ENCODE measurements at places on chromosomes 5 and 9. TPM values are rescaled to one million over a fixed set of nuclear protein-coding genes. Genes with fewer than 3 reads are reported as not detected.

- DNase-seq, result no peak
Observed at GRCh38 chr5:160679567-160680309, 172.3 kb downstream of the ATP10B start.

GRCh38 chr5:39730006-39730405 lies 305.2 kb upstream of the DAB2 start:
- no peak for DNase-seq

- no peak for DNase-seq
Observed at GRCh38 chr9:117516676-117517632, 102.1 kb upstream of the ASTN2 start.

SUB1 gene
- 738 TPM for polyA plus RNA-seq

DNA sequence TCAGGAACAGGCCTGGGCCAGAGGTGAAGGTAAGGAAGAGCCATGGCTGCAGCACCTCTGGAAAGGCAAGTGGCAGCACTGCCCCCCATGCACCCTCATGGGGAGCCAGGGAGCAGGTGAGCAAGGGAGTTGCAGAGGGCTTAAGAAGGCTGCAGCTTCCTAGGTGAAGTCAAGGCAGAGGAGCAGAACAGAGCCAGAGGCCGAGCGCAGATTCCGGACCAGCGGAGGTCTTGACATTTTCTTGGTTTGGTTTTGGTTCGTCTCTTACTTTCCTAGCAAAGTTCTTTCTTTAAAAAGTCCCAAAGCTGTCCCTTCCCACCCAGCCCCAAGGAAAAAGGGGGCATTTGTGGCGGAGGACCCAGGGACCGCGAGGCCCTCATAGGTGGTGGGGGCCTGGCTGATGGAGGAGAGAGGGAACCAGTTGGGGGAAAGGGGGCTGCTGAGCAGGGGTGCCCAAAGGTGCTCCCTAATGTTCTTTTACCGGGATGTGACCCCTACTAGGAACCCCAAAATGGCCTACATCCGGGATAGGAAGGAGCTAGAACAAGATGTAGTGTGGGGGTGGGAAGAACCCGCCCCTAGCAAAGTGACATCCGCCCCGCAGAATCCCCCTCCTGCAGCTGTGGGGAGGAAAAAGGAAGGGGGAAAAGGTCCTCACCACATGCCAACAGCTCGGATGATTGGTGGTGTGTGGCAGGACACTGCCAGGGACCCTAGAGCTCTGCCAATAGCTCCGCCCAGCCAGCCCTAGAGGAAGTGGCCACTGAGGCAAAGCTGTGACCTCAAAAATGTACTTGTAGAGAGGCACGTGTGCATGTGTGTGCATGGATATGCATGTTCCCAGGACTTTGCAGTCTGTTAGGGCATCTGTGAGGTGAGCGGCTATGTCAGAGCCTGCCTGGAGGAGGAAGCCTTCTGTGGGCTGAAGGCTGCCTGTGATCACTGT lies 914 bp upstream of the CD72 start:
- DNase-seq, result no peak

PCDHA9 gene
- not detected for polyA plus RNA-seq

- no peak for DNase-seq
Observed at GRCh38 chr5:144333336-144333920, 162.8 kb downstream of the KCTD16 start.

DNA sequence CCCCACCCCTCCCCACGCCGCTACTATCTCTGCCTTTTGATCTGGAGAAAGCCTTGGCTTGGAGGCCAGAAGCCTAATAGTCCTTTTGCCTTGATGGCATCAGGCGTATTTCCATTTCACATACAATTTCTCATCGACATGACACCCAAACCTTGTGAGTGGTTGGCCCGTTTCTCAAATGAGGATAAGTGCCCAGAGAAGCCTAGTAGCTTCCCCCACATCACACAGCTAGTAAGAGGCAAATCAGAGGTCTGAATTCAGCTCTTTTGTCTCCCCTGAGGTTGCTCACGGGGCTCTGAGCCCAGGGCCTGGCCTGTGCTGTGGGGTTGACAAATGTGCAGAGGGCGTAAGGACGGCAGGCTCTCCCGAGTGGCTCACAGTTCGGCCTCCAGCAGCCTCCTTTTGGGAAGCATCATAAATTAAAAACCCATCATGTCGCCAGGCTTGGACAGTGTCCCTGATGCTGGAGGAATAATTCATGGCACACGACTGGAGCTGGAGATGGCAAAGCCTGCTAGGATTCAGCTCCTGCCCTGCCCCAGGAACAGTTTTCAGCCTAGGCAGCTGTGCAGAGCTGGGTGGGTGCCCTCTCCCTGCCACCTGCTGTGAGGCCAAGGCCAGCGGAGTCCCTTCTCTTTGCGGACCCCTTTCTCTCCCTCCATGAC lies 263.8 kb downstream of the NSG2 start:
- DNase-seq, result no peak

- DNase-seq, result no peak
Observed at GRCh38 chr5:9058161-9058560, 487.7 kb downstream of the SEMA5A start.

DNA sequence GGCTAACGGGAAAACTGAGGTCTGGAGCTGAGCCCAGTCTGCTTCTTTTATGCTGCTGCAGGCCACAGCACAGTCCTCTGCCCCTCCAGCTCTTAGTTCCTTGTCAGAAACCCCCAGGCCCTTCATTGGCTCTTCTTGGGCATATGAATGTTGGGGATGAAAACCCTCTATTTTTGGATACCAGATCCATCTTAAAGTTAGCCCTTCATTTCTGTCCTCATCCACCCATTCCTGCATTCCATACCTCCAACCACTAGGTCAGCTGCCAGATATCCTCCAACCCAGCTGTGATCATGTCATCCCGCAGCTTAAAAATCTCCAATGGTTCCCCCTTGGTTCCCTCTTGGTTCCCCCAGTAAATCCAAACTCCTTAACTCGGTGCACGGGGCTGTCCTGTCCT lies 1.8 kb upstream of the SLC25A51 start:
- no peak for DNase-seq

PRKAA1 gene
- polyA plus RNA-seq, result 44.8 TPM

- no peak for DNase-seq
Observed at GRCh38 chr9:13127131-13127530, 152.4 kb downstream of the MPDZ start.

ENG gene
- polyA plus RNA-seq, result not detected

PCDHGA12 gene
- not detected for polyA plus RNA-seq

DNA sequence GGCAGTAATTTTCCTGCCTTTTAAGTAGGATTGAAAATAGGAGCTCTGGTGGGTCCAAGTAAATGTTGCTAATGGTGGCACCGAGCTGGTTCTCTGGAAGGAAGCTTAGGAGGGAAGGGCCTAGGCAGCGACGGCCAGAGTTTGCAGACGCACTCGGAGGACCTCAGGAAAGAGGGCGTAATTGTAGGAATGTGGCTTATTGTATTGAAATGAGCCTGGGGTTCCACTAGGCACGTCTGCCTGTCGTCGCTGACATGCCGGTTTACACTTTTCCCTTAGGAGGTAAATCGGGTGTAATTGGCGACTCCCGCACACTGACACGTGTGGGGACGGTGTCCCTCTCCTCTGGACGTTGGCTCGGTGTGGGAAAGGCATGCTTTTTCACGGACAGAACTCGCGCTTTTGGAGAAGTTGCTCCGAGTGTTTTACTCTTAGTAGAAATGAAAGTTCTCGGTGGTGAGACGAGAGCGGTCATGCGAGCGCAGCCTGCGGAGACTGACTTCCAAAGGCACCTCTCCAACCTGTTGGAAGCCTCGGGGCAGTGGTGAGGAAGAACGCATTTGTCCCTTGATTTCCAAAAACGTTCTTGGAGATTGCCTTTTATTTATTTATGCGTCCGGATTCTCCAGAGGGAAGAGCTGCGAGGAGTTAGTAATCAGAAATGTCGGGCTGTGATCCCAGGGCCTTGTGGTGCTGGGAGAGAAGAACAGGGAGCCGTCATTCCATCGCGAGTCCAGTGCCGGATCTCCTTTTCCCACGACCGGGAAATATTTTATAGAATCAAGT lies 1.3 kb downstream of the NR4A3 start:
- no peak for DNase-seq

DNA sequence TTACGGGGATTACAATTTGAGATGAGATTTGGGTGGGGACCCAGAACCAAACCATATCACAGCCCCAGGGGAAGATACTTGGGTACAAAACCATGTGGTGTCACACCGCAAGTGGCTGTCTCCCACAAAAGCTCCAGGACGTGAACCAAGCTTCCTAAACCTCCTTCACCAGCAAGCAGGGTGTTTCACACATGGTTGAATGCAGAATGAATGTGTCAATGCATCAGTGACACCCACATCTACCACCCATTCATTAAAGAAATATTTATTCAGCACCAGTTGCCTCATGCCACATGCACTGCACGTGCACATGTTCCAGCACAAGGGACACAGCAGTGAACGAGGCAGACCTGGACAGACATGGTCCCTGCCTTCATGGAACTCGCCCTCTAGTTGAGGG lies 70.9 kb upstream of the SPOCK1 start:
- no peak for DNase-seq
